ENCODE measurements at places on chromosomes 12 and 14.
A peak's percentile ranks its signal among the peaks of the same experiment; 100 is the strongest.

GRCh38 chr14:102819747-102820330, 42.6 kb downstream of the TRAF3 start:
- no peak for DNase-seq

GRCh38 chr12:82841487-82841904, 154.8 kb downstream of the TMTC2 start:
- no peak for DNase-seq

DNA sequence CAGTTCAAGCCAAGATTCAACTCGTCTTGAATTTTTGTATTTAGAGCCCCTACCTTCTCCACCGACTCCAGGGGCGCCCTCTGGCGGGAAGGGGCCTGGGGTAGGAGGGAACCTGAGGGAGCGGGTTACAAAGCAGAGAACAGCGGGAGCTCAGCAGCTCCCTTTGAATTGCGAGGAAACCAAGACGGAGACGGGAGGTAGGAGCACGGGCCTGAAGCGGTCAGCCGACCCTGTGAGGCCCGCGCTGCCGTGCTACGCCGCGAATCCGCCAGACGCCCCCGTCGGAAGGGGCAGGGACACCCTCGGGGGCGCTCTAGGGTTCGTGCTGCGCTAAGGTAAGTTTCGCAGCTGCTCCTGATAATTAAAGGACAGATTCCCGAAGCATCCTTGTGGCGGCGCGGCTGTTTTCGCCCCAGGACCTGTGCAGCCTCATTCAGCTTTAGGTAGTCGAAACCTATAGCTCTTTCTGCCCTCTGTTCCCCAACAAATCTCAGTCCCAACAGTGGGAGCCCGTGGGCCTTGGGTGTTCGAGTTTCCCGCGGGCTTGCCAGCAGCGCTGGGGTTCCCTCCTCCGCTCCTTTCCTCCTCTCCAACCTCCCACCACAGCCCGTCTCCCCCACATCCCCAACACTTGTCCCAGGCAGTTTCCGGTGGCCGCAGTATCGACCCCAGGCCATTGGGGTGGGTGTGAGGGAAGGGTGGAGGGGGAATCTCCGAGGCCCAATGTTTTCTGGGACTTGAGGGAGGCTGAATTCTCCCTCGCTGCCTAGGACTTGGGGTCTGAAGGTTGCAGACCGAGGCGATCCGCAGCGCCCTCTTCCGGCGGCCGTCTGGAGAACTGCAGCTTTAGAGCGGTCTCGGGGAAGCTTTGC, 5.1 kb upstream of the NKX2-1 start:
- no peak for DNase-seq

- DNase-seq, result peak; percentile 75
Measured at GRCh38 chr14:93511001-93511400, 80.3 kb downstream of the UNC79 start.

- DNase-seq, result peak; percentile 31
Measured at GRCh38 chr12:94149119-94149780, 873 bp downstream of the PLXNC1 start.

- DNase-seq, result no peak
Measured at GRCh38 chr12:49558526-49558925, 9.4 kb downstream of the MCRS1 start.

DNA sequence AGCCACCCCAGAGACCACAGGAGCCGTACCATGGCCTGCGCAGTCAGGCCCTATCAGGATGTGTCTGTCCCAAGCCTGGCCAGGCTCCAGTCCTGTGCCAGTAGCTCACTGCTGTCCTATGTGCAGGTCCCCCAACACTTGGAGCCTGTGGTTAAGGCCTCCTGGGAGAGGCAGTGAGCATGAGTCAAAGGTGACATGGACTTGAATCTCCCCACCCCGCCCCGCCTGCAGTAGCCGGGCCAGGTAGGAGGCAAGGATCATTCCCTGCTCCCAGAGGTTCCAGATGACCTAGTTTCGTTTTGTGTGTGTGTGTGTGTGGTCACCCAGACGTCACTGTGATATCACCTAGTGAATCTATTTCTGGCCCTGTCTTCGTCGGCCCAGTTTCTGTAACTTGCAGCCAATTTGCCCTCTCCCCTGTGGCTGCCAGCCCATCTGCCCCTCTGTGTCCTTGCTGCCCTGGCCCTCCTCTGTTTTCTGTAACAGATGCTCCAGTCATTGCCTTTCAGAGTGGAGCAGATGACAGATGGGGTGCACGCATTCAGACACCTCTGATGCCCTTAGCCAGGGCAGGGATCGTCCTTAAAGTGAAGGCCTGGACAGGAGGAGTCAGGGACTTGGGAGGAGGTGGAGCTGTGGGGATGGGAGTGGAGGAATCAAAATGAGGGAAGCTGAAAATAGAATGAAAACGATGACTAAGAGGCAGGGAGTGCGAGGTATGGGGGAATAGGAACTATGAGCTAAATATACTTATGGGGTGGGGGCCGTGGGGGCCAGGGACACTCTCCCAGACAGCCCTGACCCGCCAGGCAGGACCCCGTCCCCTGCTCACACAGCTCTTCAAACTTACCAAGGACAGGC, 37.4 kb downstream of the SLC6A12 start:
- DNase-seq, result peak; percentile 14

- DNase-seq, result no peak
Measured at GRCh38 chr12:3252450-3252891, 175.3 kb downstream of the TSPAN9 start.

- DNase-seq, result no peak
Measured at GRCh38 chr12:77888611-77889010, 57.9 kb downstream of the NAV3 start.

GRCh38 chr12:14357486-14357885, 8.0 kb upstream of the ATF7IP start:
- DNase-seq, result no peak

DNA sequence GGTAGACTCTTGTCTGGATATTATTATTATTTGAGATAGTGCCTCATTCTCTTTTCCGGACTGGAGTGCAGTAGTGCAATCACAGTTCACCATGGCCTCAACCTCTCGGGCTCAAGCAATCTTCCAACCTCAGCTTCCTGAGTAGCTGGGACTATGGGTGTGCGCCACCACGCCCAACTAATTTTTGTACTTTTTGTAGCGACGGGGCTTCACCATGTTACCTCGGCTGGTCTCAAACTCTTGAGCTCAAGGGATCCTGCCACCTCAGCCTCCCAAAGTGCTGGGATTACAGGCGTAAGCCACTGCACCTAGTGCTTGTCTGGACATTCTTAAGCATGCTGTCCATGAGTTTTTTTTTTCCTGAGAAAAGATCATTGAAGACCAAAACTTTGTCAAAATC, 498.9 kb upstream of the RGS6 start:
- no peak for DNase-seq

GRCh38 chr14:54890788-54891187, 11.8 kb downstream of the GCH1 start:
- DNase-seq, result peak; percentile 67

- peak; percentile 22 for DNase-seq
Measured at GRCh38 chr12:42326541-42327226, 717 bp downstream of the PPHLN1 start.

DNA sequence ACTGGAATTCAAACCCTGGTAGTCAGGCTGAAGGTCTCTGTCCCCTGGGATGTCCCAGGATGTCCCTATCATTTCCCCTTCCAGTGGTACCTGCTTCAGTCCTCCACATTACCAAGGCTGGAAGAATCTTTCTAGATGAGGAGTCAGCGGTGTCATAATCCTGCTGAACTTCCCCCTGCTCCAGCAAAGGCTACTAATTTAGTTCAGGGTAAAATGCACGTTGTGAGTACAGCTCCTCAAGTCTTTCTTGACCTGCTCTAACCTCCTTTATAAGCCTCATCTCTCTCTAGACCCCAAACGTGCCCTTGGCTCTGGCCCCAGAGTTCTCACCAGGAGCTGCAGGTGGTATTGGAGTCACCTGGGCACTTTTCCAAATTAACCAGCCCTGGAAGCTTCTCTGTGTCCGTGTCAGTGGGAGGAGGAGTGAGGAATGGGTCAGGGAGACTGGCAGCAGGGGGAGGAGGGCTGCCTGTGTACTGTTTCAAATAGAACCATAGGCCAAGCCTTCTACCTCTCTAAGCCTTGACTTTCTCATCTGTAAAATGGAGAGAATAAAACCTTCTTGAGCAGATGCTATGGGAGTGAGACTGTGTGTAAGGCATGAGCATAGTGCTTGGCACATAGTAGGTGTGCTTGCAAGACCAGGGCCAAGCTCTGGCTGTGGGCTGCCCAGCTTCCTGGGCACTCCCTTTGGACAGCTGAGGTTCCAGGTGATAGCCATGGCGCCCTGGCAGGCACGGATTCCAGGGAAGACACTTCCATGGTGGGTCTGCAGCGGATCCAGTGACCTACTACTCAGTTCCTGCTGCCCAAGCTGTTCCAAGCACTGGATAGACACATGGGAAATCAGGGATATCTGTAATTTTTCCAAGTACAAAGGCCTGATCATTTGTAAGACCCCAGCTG, 24.5 kb downstream of the ASB2 start:
- DNase-seq, result no peak

DNA sequence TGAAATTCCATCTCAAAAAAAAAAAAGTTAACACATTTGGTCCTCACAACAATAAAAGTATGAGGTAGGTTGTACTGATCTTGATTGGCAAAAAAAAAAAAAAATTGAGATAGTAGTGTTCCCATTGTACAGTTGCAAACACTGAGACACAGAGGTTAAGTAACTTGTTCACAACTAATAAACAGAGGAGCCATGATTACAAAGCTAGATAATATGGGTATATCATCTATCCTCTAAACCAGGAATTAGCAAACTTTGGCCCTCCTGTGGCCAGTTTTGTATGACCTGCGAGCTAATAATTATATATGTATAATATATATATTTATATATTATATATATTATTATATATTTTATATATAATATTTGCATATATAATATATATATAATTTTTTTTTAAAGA, 2.3 kb upstream of the PSME1 start:
- no peak for DNase-seq

DNA sequence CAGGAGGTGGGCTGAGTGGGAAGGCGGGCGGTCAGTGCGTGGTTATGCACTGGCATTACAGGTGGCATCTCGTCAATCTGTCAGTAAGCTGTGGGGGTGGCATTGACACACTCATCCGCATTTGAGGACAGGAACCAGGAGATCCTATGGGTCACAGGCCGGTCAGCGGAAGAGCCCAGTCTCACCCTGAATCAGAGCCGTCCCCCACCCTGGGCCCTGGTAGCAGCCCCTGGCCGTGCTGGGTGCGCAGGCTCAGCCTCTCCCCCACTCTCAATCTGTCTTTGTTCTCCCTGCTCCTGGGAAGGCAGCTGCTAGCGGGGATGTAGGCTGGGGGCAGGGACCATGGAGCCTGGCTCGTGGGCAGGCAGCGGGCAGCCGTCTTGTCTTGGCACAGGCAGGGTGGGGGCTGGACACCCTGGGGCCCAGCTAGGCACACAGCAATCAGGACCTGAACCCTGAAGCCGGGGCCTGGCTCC, 5.1 kb downstream of the INF2 start:
- no peak for DNase-seq

DNA sequence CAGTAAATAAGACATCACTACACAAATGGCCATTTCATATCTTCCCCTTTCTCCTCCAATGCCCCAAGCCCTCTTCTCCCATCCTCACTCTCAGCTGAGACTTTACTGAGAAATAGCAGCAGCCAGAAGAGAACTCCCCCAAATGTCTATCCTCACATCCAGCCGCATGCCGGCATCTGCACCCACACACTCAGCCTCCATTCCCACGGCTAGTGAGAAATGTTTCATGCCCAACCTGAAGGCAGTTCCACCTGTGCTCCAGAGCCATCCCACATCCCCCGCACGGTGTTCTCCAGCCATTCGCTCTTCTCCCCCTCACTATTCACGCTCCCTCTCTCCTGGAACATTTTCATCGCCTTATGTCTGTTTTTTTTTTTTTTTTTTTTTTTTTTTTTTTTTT, 208.7 kb upstream of the DIO3 start:
- no peak for DNase-seq

- DNase-seq, result no peak
Measured at GRCh38 chr14:99677231-99678140, 6.6 kb upstream of the CYP46A1 start.

DNA sequence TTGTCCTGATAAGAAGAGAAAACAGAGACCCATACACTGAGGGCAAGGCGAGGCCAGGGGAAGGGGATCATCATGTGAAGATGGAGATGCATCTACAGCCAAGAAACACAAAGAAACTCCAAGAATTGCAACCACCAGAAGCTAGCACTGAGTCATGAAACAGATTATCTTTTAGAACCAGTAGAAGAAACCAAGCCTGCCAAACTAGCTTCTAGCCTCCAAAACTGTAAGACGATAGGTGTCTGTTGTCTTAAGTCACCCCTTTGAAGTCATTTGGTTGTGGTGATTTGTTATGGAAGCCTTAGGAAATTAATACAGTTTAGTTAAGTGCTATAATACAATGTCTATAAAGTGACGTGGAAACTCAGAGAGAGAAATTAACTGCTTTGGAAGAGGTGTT, 15.4 kb downstream of the KCNC2 start:
- DNase-seq, result no peak

- no peak for DNase-seq
Measured at GRCh38 chr12:79983986-79984620, 49.2 kb upstream of the PPP1R12A start.

DNA sequence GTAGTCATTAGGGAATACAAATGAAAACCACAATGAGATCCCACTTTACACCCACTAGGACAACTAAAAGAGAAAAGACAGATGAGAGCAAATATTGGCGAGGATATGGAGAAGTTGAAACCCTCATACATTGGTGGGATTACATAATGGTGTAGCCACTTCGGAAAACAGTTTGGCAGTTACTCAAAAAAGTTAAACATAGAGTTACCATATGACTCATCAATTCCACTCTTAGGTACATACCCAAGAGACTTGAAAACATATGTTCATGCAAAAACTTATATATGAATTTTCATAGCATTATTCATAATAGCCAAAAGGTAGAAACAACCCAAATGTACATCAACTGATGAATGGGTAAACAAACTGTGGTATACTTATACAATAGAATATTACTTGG, 27.1 kb downstream of the ALDH1L2 start:
- no peak for DNase-seq

- no peak for DNase-seq
Measured at GRCh38 chr12:30450872-30451271, 244.8 kb downstream of the IPO8 start.

- no peak for DNase-seq
Measured at GRCh38 chr12:16636435-16637055, 30.6 kb upstream of the LMO3 start.
